Femur (tissue), 1 donor: ENCODE measurements at places on chromosomes 16 and 17.

- DNase-seq, result peak; percentile 85
Measured at GRCh38 chr17:73291260-73291801, 20.5 kb downstream of the CDC42EP4 start.

- no peak for DNase-seq
Measured at GRCh38 chr16:85210423-85211169, 98.3 kb upstream of the CIBAR2 start.

- DNase-seq, result no peak
Measured at GRCh38 chr16:12113523-12114345, 137.2 kb downstream of the SNX29 start.

DNA sequence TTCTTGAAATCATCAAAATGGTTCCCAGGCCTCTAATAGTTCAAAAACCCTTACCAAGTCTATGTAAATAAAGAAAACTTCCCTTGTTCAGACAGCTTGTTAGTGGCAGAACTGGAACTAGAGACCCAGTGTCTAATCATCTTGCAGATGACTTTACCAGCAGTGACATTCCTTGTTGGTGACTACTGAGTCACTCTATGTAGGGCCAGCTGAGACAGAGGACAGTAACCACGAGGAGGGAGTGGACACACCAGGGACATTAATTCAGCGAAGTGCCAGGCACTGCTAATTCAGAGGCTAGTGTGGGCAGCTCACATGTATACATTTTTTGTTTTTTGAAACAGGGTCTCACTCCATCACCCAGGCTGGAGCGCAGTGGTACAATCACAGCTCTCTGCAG, 6.1 kb upstream of the HEATR3 start:
- no peak for DNase-seq

DNA sequence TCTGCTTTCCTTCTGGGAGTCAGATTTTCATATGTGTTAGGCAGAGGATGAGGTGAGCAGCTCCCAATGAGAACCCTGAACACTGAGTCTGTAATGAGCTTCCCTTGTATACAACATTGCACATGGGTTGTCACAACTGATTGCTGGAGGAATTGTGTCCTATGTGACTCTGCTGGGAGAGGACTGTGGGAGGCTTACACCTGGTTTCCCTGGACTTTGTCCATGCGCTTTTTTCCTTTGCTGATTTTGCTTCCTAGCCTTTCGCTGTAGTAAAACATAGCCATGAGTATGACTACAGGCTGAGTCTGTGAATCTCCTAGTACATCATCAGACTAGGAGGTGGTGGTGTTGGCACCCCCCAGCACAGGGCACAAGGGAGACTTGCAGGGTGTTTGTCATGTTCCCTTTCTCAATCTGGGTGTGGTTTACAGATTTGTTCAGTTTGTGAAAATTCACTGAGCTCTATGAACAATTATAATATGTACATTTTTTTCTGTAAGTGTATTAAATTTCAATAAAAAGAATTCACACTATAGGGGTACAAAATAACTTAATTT, 1.7 kb upstream of the PLK1 start:
- no peak for DNase-seq

GRCh38 chr17:70099294-70099693, 24.3 kb downstream of the KCNJ16 start:
- no peak for DNase-seq

DNA sequence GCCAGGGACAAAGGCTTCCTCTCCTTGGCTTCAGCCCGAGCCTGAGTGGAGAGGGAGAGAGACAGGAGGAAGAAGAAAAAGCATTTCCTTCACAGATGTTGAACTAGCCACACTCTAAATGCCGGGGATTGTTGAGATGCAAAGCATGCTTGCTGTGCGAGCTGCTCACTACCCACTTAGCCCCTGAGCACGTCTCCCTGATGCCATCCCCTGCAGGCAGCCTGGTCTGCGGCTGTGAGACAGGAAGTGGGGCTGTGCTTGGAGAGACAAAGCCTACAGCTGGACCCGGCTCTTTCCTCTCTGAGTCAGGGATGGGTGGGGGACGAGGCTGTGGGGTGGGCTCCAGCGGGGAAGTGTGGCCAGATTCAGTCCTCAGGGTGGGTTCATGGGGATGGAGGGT, 13.7 kb downstream of the WNT9B start:
- no peak for DNase-seq

GRCh38 chr16:22857296-22858025, 43.5 kb downstream of the HS3ST2 start:
- no peak for DNase-seq

- peak; percentile 29 for DNase-seq
Measured at GRCh38 chr17:32625971-32626370, 139.2 kb downstream of the CDK5R1 start.

DNA sequence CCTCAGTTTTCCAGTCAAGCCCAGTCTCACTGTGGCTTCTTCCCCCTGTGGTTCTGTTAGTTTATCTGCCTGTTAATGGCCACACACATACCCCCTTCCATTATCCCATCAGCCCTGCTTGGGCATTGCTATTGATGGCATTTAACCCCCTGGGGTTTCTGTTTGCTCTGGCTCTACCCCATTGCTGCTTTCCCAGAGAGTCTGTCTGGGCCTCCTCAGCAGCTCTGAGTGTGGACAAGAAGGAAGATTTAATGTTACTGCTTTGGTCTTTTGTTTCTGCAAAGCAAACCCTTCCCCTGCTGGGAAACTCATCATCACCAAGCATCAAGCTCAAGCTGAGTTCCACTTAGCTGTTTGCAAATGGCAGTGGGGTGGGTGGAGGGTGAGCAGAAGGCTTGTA, 162.7 kb downstream of the CCT6B start:
- no peak for DNase-seq

GRCh38 chr16:85565340-85565739, 47.8 kb upstream of the GSE1 start:
- DNase-seq, result no peak

- no peak for DNase-seq
Measured at GRCh38 chr16:28549301-28549899, 4.3 kb upstream of the SGF29 start.

DNA sequence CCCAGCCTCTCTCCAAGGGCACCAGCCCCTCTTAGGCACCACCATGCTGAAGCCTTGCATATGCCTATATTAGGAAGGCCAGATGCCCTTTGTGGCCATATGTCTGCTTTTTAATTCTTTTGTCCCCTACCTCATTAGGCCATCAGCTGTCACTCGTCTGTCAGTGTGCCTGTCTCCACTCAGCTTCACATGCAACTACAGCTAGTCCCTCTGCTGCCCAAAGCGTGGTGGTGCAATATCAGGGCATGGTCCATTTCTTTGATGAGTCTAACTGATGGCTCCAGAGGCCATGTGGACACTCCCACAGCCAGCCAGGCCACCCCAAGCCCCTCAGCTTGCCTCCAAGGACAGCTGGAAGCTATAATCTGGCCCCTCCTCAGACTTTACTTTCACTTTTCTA, 36.3 kb downstream of the MYO18A start:
- DNase-seq, result peak; percentile 53

DNA sequence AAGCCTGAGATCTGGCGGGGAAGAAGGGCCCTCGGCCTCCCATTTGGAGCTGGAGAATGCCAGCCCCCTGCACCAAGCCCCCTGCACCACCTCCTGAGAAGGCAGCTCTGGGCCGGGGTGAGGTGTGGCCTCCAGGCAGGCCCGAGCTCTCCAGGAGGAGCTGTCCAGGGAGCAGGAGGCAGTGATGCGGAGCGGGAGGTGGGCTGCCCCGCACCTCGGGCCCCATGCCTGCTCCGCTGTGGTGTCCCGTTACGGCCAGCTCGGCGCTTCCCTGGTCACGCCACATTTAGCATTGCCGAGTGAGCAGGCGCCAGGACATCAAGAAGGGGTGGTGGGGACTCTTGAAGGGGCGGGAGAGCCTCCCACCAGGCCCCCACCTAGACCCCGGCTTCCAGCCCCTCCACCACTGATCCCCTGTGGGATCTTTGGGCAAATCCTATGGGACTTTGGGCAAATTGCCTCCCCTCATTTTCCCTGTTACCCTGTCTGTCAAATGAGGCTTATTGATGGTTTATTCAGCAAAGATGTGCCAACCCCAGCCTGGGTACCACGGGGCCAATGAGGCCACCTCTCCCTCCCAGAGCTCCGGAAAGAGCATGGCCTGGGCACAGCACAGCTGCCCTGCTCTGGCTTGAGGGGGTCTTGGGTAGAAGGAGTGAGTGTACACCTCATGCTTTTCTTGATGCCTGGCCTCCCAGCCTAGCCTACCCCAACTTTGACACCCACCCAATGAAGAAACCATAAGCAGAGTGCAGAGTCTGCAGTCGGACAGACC, 15.3 kb downstream of the FOXN1 start:
- no peak for DNase-seq

DNA sequence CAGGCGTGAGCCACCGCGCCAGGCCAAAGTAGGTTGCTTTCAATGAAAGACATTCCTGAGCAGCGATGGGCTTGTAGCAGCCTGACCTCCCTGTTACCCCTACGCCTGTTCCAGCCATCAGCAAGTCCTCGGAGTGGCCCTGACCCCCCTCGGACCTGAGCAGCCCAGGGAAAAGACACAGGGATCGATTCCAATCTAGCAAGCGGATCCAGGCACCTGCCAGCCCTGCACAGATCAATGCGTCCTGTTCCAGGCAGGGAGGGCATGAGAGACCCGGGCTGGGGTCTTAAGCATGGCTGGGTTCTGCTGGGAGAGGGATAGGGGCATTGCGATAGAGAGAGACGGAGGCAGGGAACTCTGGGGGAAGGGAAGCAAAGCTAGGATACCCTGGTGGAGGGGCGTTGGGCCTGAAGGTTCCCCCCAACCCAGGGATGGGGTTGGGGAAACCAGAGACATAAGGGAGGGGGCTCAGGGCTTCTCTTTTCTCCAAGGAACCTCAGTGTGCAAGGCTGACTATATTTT, 21.9 kb downstream of the SRCIN1 start:
- no peak for DNase-seq

DNA sequence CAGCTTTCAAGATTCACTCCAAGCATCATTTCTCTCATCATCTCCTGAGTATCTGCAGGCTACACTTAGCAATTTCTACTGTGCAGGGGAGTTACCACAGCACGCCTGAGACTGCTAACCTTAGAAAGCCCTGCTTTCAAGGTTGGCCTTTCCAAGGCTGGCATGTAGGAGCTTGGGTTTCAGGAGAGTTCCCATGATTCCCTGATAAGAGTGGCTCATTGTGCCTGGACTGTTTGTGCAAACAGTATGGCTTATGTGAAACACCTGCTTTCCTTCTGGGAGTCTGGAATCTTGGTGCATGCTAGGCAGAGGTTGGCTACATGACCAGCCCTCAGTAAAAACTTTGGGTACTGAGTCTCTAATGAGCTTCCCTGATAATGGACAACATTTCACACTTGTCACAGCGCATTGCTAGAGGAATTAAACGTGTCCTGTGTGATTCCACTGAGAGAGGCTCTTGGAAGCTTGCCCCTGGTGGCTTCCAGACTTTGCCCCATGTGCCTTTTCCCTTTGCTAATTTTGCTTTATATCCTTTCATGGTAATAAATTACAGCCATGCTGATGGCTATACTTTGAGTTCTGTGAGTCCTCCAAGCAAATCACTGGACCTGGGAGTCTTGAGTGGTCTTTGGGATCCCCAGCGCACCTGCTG, 19.7 kb upstream of the RGS9 start:
- DNase-seq, result no peak

GRCh38 chr16:68345958-68346635, 35.3 kb downstream of the PRMT7 start:
- no peak for DNase-seq

GRCh38 chr16:87848676-87849345, 20.5 kb downstream of the SLC7A5 start:
- DNase-seq, result no peak

GRCh38 chr17:72640415-72641165, 451.9 kb downstream of the SLC39A11 start:
- DNase-seq, result no peak
